Testis (tissue), 5 donors: ENCODE measurements at places on chromosomes 2 and 18. TPM values are rescaled to one million over a fixed set of nuclear protein-coding genes. Genes with fewer than 3 reads are reported as not detected.
A peak's percentile ranks its signal among the peaks of the same experiment; 100 is the strongest.

PLEKHM3 gene
- 21.9 TPM for total RNA-seq

MOCOS gene
- total RNA-seq: 1.9 TPM

OSBPL1A gene
- total RNA-seq: 45.0 TPM

GPR45 gene
- total RNA-seq: 0.68 TPM

MBP gene
- 20.3 TPM for total RNA-seq

FAM168B gene
- total RNA-seq: 165 TPM

AMMECR1L gene
- 35.8 TPM for total RNA-seq

EVX2 gene
- total RNA-seq: 1.5 TPM

LANCL1 gene
- total RNA-seq: 55.6 TPM

CNPPD1 gene
- 60.5 TPM for total RNA-seq

RAD51AP2 gene
- total RNA-seq: 11.1 TPM

DIS3L2 gene
- total RNA-seq: 70.4 TPM

TTN gene
- 49.1 TPM for total RNA-seq

- no peak for DNase-seq
These were observed 83.1 kb downstream of the BABAM2 start for GRCh38 chr2:27973592-27973991.

- no peak for DNase-seq
These were observed 40.3 kb downstream of the CYB5A start for GRCh38 chr18:74251297-74252038.

DNA sequence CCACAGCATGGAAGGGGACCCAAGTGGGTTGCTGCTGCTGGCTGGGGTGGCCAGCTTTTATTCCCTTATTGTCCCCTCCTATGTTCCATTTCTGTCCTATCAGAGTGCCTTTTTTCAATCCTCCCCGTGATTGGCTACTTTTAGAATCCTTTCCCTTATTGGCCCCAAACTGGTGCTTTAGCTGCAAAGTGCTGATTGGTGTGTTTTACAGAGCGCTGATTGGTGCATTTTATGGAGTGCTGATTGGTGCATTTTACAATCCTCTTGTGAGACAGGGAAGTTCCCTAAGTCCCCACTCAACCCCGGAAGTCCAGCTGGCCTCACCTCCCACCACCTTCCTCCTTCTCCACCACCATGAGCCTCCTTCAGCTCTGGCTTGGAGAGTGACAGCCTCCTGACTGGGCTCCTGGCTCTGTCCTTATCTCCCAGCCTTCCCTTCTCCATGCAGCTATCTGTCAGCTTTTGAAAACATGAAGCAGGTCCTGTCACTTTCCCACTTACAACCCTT lies 20.7 kb upstream of the PLB1 start:
- no peak for DNase-seq

- DNase-seq: no peak
These were observed 34.9 kb downstream of the ATP9B start for GRCh38 chr18:79104137-79104536.

DNA sequence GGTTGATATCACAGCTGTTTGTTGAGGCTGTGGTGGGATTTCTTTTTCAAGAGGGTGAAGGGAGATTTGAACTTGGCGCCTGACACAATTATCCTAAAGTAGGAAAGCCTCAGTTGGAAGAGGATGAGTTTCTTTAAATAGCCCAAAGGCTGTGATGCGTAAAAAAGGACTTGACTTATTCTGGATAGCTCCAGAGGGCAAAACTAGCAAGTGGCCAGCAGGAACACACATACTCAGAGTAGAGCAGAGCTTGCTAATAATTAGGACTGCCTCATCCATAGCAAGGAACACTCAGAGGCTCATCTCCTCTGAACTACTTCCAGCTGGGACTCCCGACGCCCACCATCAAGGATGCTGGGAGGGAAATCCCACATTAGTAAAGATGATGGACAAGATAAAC lies 74.0 kb downstream of the AFF3 start:
- DNase-seq: no peak

- DNase-seq: no peak
These were observed 15.9 kb downstream of the FN1 start for GRCh38 chr2:215419769-215420470.

- no peak for DNase-seq
These were observed 27.9 kb downstream of the KCNIP3 start for GRCh38 chr2:95325026-95325425.

DNA sequence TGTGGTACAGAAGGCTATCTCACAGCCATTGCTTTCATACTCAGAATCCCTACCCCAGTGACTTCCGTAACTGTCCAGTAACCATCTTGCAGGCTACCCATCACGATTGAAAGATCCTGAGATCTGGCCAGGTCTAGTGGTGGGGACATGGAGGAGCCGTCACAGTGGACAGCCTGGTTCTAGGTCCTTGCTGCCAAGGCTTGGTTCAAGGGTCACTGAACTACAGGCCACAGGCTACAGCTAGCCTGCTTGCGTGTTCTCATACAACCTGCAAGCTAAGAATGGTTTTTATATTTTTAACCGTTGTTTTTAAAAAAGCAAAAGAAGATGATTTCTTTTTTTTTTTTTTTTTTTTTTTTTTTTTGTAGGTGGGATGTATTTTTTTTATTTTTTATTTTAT lies 151.6 kb downstream of the MYO1B start:
- DNase-seq: no peak

DNA sequence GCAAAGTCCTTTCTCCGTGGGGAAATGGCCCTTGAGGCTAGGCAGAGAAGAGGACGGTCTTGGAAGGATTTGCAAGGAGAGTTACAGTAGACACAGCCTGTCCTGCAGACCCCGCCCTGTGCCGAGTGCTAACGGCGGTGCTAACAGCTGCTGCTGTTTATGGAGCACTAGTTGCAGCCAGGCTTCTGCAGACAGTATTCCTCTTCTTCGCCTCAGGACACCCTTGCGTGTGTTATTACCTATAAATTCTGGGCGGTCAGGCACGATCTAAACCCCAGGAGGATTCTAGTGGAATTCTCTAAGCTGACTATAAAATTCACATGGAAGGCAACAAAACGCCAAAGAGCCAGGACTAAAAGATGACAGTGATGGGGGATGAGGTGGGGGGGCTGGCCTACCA lies 139.8 kb downstream of the GLI2 start:
- DNase-seq: peak; percentile 65

- DNase-seq: peak; percentile 18
These were observed 7.0 kb upstream of the NXPH2 start for GRCh38 chr2:138787053-138787666.

DNA sequence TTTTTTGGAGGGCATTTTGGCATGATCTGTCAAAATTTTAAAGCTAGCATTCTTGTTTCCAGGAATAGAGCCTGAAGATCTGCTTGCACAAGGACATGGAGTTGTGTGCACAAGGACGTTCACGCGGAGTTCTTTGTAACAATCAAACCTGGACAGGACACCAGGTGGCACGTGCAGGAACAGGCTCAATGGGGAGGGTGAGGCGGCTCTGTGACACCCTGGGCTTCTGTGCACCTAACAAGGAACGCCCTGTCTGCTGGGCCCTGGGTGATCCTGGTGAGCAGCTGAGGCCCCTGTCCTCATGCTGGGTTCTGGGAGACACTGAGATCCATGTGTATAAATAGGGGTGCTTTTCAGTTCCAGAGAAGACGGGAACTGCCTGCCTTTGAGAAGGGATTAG lies 93.1 kb upstream of the PXDN start:
- DNase-seq: no peak

DNA sequence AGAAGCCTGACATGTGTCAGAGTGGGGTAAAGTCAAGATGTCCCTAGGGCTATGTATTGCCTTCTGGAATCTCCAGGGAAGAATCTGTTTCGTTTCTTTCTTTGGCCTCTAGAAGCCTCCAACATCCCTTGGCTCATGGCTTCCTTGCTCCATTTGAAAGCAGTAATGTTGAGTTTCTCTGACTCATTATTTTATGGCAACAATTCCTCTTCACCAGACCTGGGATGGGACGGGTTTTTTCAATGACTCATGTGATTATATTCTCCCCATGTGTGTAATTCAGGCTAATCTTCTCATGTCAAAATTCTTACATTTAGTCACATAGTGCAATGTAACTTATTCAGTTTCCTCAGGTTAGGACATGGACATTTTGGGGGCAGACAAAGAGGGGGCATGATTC lies 1038.6 kb downstream of the CBLN2 start:
- DNase-seq: no peak

- no peak for DNase-seq
These were observed 47.8 kb downstream of the PSMD14 start for GRCh38 chr2:161355983-161356382.

GRCh38 chr2:231104115-231104713 lies 20.6 kb downstream of the HTR2B start:
- DNase-seq: peak; percentile 72

- peak; percentile 28 for DNase-seq
These were observed 11.7 kb downstream of the VIT start for GRCh38 chr2:36708041-36708741.

DNA sequence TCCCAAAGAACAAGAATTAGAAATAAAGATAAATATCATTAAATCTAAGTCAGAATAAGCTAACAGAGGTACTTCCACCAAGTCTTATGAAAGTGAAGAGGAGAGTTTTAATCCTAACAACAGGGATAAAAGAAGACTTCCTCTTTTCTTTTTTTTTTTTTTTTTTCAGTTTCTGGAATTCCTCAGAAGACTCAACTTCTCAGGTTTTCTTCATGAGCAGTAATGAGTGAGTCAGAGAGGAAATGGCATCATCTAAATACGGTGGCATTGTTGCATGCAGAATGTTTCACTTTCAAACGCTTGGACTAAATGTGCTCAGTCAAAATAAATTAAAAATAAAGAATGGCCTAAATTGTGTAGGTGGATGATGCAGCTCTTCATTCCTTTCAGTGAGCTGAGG lies 45.6 kb upstream of the ARHGAP15 start:
- no peak for DNase-seq

DNA sequence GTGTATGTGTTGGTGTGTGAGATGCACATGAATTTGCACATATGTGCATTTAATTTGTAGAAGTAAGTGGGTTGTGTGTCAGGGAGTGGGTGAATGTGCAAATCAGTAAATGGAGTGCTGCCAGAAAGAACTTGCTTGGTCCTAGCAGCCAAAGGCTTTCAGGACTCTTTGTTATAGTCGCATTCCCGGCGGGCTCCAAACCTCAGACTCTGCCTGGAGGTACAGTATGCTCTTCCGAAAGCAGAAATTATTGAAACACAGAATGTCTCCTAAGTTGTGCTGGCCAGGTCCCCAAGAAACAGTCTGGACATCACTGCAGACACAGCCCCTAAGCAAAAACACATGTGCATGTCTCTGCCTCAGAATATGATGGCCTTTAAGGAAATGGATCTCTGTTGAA lies 232.4 kb downstream of the INSIG2 start:
- DNase-seq: no peak

GRCh38 chr2:233367586-233367985 lies 13.3 kb downstream of the DGKD start:
- DNase-seq: no peak

DNA sequence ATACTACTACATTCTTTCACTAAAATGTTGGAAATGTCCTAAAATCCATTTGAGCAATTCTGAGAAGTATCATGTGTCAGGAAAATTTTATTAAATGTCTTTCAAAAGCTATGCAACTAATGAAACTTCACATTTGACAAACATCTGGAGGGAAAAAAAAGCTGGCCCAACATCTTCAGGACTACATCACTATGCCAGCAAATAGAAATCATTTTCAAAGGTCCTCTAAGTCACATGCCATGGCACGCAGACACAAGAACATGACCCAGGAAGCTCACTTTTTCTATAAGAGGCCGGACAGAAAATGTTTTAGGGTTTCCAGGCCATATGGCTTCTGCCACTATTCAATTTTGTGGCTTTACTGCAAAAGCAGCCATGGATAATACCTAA lies 11.6 kb downstream of the KANSL3 start:
- no peak for DNase-seq

GRCh38 chr2:160167089-160167740 lies 32.9 kb downstream of the ITGB6 start:
- DNase-seq: no peak

- no peak for DNase-seq
These were observed 162.4 kb downstream of the CELF4 start for GRCh38 chr18:37403100-37403781.

GRCh38 chr2:26178746-26179436 lies 6.0 kb downstream of the GAREM2 start:
- DNase-seq: peak; percentile 52

DNA sequence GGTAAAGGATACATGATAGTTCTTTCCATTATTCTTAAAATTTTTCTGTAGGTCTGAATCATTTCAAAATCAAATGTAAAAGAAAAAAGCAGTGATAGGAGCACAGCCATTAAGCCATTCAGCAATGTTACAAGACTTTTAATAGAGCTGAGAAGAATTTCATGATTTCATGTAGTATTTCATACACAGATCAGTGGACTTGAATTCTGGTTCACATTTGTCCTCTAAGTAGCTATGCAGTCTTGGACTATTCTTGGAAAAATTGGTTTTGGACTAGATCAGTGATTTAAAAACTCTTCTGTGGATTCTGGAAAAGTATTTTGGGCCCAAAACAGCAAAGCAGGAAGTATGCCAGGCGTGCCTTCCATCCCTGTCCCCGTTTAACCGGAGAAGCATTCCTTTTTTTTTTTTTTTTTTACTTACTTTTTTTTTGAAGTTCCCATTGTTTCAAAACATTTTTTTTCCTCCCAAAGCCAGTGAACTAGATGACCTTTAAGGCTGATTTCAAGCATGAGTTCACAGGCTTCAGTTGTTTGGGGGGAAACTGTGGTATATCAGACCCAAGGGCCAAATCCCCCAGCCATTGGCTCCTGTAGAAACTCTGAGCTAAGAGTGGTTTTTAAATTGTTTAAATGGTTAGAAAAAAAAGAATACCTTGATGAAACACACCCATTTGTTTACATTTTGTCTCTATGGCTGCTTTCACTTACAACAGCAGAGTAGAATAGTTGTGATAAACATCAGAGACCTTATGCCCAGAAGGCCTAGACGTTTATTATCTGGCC lies 17.5 kb upstream of the POLI start:
- no peak for DNase-seq

GRCh38 chr2:190441564-190441963 lies 33.4 kb downstream of the MFSD6 start:
- no peak for DNase-seq

DNA sequence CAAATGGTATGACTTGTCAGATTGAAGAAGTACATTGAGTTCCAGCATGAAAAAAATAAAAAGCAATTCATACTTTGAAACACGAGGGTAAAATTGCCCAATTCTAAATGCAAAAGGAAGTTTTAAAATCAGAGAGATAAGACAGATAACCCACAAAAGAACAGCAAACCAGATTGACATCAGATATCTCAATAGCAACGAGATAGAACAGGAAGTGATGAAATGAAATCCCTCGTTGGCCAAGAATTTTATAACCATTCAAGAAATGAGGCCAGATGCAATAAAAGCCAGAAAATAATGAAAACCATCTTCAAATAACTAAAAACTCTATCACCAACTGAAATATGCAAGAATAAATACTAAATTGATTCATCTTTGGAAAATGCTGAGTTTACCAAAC lies 172.8 kb downstream of the CD226 start:
- no peak for DNase-seq

GRCh38 chr2:238563551-238563950 lies 136.8 kb downstream of the ASB1 start:
- no peak for DNase-seq
